ENCODE measurements at places on chromosomes 7 and 10. TPM values are rescaled to one million over a fixed set of nuclear protein-coding genes. Genes with fewer than 3 reads are reported as not detected.

The MSS51 gene
- 0.35 TPM for total RNA-seq

The TRIM74 gene
- total RNA-seq = not detected

The CALD1 gene
- 272 TPM for total RNA-seq

The CHAT gene
- not detected for total RNA-seq

The DNAJC12 gene
- 12.8 TPM for total RNA-seq

The ANKRD1 gene
- total RNA-seq = 189 TPM

The ZNF425 gene
- total RNA-seq = 2.3 TPM

The PRRT4 gene
- total RNA-seq = 3.5 TPM

The SH3PXD2A gene
- total RNA-seq = 54.0 TPM

The SLC13A1 gene
- total RNA-seq = not detected

The SPDYE11 gene
- total RNA-seq = not detected

The CFAP46 gene
- total RNA-seq = 2.6 TPM

The PAPSS2 gene
- 124 TPM for total RNA-seq
